ENCODE measurements at places on chromosomes 7 and 10. TPM values are rescaled to one million over a fixed set of nuclear protein-coding genes. Genes with fewer than 3 reads are reported as not detected.
A peak's percentile ranks its signal among the peaks of the same experiment; 100 is the strongest.

- no peak overlapping the region for H3K4me3 ChIP-seq
- H3K27me3 ChIP-seq = no peaks in the 10 kb centered on the region
- no peak overlapping the region for H3K27ac ChIP-seq
- no peaks in the 10 kb centered on the region for H3K4me1 ChIP-seq
These were observed 652.8 kb upstream of the CELF2 start for GRCh38 chr10:10364902-10365301.

- peak overlapping the region; percentile 91 for H3K27ac ChIP-seq
- no peaks in the 10 kb centered on the region for H3K36me3 ChIP-seq
- peak overlapping the region; percentile 96 for H3K4me3 ChIP-seq
- no peak for DNase-seq
- no peaks in the 10 kb centered on the region for H3K4me1 ChIP-seq
- no peaks in the 10 kb centered on the region for H3K27me3 ChIP-seq
These were observed 497 bp upstream of the RAB11FIP2 start for GRCh38 chr10:118047157-118047719.

GRCh38 chr10:11755512-11756263 is 13.5 kb downstream of the ECHDC3 start:
- H3K27me3 ChIP-seq = no peaks in the 10 kb centered on the region
- no peak overlapping the region for H3K27ac ChIP-seq
- H3K4me3 ChIP-seq = no peak overlapping the region
- no peak for DNase-seq
- H3K4me1 ChIP-seq = peaks cover 8% of the 10 kb centered on the region

GRCh38 chr7:996079-996872 is 13.3 kb downstream of the CYP2W1 start:
- no peak overlapping the region for H3K27ac ChIP-seq
- no peaks in the 10 kb centered on the region for H3K4me1 ChIP-seq
- H3K36me3 ChIP-seq = peaks cover 56% of the 10 kb centered on the region
- H3K27me3 ChIP-seq = peaks cover 4% of the 10 kb centered on the region

- no peak for DNase-seq
- H3K36me3 ChIP-seq = no peaks in the 10 kb centered on the region
These were observed 161.1 kb downstream of the GRM8 start for GRCh38 chr7:127091620-127092019.

DNA sequence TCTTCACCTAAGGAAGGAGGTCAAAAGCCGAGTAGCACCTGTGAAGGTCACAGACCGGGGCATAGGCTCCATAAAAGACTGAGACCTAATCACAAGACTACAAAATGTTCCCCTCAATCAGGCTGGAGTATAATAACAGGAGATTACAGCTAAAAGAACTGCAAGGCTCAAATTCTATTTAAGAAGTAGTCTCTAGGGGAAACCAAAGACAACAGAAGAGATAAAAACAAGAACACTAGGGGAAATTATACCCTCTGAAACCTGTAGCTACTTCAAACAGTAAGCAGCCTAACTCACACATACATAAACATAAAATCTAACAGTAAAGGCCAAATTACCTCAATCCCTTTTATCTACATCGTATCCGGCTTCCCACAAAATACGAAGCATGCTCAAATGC is 38.3 kb downstream of the LMBR1 start:
- H3K4me3 ChIP-seq = no peak overlapping the region
- no peak for DNase-seq
- H3K27ac ChIP-seq = no peak overlapping the region
- no peaks in the 10 kb centered on the region for H3K27me3 ChIP-seq
- H3K4me1 ChIP-seq = no peaks in the 10 kb centered on the region

DNA sequence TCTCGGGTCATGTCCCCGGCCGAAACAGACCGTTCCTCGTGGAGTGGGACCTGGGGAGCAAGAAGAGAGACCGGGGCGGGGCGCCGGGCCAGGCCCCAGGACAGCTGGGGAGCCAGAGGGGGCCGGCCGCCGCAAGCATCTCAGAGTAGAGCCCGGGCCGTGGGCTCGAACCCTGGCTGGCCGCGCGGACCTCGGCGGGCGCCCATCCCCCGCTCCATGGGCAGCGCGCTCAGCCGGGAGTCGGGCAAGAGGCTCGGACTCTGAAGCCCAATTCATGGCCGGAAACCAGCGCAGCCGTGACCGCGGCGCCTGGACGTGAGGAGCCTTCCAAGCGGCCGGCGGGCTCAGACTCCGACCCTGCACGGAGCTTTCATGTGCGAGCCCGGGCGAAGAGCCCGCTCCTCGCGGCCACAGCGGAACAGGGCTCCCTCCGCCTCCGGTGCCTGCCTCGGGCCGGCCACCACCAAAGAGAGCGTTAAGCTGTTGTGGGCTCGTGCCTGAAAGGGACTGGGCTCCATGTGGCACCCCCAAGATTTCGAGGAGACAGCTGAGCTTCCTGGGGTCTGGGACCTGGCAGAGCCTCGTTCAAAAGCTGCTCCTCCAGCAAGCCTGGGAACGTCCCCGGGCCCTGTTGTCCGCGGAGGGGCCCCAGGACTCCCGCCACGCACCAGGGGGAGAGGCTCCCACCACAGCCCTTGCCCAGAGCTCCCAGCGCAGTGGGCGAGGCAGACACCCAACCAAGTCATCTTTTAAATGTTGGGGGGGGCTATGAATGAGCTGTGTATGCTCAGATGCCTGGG is 757 bp upstream of the GRID1 start:
- no peak for DNase-seq
- no peaks in the 10 kb centered on the region for H3K36me3 ChIP-seq
- no peak overlapping the region for H3K27ac ChIP-seq
- peaks cover 16% of the 10 kb centered on the region for H3K4me1 ChIP-seq
- peak overlapping the region; percentile 76 for H3K4me3 ChIP-seq
- H3K27me3 ChIP-seq = peaks cover 11% of the 10 kb centered on the region

- no peaks in the 10 kb centered on the region for H3K36me3 ChIP-seq
- no peaks in the 10 kb centered on the region for H3K4me1 ChIP-seq
- H3K27me3 ChIP-seq = no peaks in the 10 kb centered on the region
- H3K4me3 ChIP-seq = no peak overlapping the region
- no peak for DNase-seq
These were observed 19.8 kb downstream of the PANK1 start for GRCh38 chr10:89625041-89625765.

DNA sequence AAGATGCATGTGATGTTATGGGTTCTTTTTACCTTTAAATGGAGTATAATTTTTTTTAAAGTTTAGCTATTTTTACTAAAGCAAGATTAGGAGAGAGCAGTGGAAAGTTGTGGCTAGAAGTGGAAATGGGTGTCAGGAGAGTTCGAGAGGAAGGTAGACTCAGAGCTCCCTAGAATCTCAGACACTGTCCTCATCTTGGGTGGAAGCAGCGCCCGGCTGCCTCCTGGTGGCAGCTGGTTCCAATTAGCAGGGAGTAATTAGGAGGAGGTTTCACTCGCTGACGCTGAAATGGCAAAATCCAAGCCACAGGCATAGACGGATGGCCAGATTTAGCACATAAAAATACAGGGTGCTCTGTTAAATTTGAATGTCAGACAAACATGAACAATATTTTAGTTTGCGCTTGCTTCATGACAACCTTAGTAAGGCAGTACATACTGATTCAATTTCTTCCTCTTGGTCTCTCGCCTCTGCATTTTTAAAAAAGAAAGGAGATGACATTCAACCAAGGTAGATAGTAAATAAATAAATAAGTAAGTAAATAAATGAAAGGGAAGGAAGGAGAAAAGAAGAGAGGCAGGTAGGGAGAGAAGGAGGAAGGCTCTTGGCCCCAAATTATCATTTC is 58.5 kb downstream of the LGI1 start:
- no peak overlapping the region for H3K27ac ChIP-seq
- DNase-seq = peak; percentile 83
- H3K4me3 ChIP-seq = no peak overlapping the region
- H3K36me3 ChIP-seq = no peaks in the 10 kb centered on the region
- no peaks in the 10 kb centered on the region for H3K27me3 ChIP-seq

DNA sequence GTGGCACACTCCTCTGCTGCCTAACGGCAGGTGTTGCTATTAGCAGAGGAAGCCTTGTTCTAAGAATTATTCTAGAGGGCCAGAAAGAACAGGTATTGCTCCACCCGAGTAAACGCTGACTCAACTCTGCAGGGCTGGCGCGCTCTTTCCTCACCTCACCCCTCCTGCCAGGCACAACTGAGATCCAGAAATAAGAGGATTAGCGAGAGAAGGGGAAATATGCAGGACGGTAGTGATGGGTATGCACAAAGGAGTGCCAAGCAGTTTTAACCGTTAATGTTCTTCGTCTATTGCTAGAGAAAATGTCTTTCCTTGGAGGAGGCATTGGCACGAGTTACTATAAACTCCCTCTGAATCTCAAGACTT is 369 bp upstream of the SCIN start:
- H3K4me1 ChIP-seq = no peaks in the 10 kb centered on the region
- H3K36me3 ChIP-seq = no peaks in the 10 kb centered on the region

DNA sequence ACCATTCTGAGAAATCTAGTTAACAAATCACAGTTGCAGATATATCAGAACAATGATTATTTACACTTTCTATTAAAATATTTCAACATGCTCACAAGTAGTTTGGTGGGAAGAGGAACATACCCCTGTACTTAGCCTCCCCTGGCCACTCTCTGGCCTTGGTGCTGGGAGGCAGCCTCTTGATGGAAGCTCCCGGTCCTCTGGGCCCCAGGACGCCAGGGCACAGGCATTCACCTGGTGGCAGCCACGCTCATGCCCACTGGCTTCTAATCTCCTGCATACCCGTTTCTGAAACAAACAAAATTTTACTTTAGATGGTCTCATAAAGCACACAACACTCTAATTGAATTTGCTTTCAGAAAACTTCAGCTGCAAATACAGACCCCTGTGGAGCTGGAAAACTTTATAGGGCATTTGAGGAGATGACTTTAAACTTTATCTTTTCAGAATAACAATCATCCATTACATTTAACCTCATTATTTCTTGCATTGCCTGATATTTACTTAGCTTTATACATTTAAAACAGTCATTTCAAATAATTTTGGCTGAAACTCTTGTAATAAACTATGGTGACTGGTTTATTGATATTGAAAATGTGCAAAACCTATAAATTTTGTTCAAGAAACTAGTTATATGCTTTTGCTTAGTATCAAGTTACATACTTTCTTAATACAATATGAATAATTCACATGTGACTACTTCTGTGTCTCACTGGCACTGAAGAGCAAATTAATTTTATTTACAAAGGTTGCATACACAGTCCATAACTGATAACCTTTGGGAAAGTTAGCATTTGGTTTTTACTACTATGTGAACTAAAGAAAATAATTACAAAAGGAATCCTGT is 30.8 kb downstream of the C10orf143 start:
- DNase-seq = no peak
- peaks cover 10% of the 10 kb centered on the region for H3K36me3 ChIP-seq
- no peaks in the 10 kb centered on the region for H3K27me3 ChIP-seq
- H3K4me1 ChIP-seq = no peaks in the 10 kb centered on the region
- H3K4me3 ChIP-seq = no peak overlapping the region

- H3K27ac ChIP-seq = no peak overlapping the region
- no peaks in the 10 kb centered on the region for H3K36me3 ChIP-seq
- no peaks in the 10 kb centered on the region for H3K4me1 ChIP-seq
- no peak for DNase-seq
These were observed 15.9 kb downstream of the LAMB4 start for GRCh38 chr7:108114117-108114841.

DNA sequence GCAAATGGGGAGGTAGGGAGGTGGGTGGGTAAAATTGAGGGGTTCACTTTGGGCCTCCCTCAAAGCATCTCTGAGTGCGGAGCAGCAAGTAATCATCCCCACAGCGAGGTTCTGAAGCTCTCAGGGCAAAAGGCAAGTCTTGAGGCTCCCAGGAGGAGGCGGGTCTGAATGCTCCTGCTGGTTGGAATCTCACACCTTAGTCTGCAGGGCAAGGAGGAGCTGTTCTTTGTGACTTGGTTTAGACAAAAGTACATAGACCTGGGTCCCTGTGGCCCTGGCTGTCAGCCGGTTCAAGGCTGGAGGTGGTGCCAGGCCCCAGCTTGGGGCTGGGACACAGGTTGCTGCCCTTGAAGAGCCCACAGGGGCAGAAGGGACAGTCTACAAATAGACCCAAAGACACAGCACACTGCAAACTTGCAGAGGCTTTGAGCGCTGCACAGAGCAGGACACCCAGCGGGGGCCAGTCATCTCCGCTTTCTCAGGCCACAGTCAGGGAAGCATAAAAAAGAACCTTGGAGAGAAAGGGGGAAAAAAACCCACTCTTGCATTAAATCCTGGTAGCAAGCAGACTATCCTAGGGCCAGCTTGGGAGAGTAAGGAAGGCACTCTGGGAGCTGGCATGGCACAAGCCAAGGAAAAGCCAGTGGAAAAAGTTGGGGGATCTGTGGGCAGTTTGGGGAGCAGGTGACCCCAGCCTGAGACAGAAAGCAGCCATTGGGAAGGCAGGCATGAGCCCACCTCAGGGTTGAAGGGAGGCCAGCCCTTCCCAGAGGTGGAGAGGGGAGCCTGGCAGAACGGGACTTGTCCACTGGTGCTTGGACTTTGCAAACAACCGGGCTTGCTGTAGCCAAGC is 926 bp upstream of the C10orf71 start:
- no peaks in the 10 kb centered on the region for H3K36me3 ChIP-seq
- no peak overlapping the region for H3K4me3 ChIP-seq
- H3K27me3 ChIP-seq = no peaks in the 10 kb centered on the region
- peak overlapping the region; percentile 58 for H3K27ac ChIP-seq

DNA sequence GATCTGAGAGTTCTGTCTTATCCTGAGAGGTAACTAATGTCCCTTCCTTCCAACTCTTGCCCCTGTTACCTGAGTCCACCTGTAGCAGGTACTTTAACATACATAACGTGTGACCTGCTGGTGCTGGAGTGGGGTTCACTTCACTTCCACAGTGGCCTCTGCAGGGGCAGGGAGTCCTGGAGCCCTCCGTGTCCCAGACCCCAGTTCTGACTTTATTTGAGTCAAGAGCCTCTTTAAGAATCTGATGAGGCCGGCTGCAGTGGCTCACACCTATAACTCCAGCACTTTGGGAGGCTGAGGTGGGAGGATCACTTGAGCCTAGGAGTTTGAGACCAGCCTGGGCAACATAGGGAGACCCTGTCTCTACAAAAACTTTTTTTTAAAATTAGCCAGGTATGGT is 117.0 kb upstream of the RET start:
- no peak overlapping the region for H3K4me3 ChIP-seq
- no peak overlapping the region for H3K27ac ChIP-seq
- no peaks in the 10 kb centered on the region for H3K27me3 ChIP-seq
- H3K36me3 ChIP-seq = no peaks in the 10 kb centered on the region
- no peaks in the 10 kb centered on the region for H3K4me1 ChIP-seq

GRCh38 chr10:68153473-68154210 is 44.4 kb downstream of the MYPN start:
- peaks cover 9% of the 10 kb centered on the region for H3K4me1 ChIP-seq
- H3K27me3 ChIP-seq = no peaks in the 10 kb centered on the region
- H3K4me3 ChIP-seq = peak overlapping the region; percentile 16

- H3K4me3 ChIP-seq = peak overlapping the region; percentile 20
- no peaks in the 10 kb centered on the region for H3K4me1 ChIP-seq
- H3K27me3 ChIP-seq = no peaks in the 10 kb centered on the region
- no peak overlapping the region for H3K27ac ChIP-seq
- no peak for DNase-seq
These were observed 78.7 kb upstream of the C1GALT1 start for GRCh38 chr7:7103343-7104313.

- no peaks in the 10 kb centered on the region for H3K36me3 ChIP-seq
- no peak overlapping the region for H3K4me3 ChIP-seq
- no peaks in the 10 kb centered on the region for H3K27me3 ChIP-seq
- H3K27ac ChIP-seq = no peak overlapping the region
These were observed 116.5 kb upstream of the ADAM12 start for GRCh38 chr10:126504761-126505112.

Gene SLC18A3
- total RNA-seq = not detected

Gene TWNK
- total RNA-seq = 11.5 TPM

Gene METTL2B
- total RNA-seq = 37.4 TPM

Gene HKDC1
- total RNA-seq = not detected

Gene OPN4
- total RNA-seq = not detected

Gene AP5Z1
- 115 TPM for total RNA-seq

Gene SPDYE11
- total RNA-seq = not detected

Gene SLF2
- total RNA-seq = 3.1 TPM

Gene WAPL
- 14.7 TPM for total RNA-seq

Gene POM121L12
- total RNA-seq = not detected

Gene FHIP2A
- total RNA-seq = 19.6 TPM

Data from ascending aorta (tissue), 2 donors.